Stromal cell of bone marrow (primary cell): ENCODE measurements at places on chromosomes 2 and 18.
A peak's percentile ranks its signal among the peaks of the same experiment; 100 is the strongest.

- no peak for DNase-seq
These were observed 51.0 kb downstream of the FARSB start for GRCh38 chr2:222604749-222605515.

- DNase-seq, result no peak
These were observed 16.1 kb upstream of the XDH start for GRCh38 chr2:31430439-31431165.

- no peak for DNase-seq
These were observed 72.8 kb upstream of the TTC39C start for GRCh38 chr18:23941791-23942190.

- DNase-seq, result peak; percentile 80
These were observed 13.2 kb downstream of the NRP2 start for GRCh38 chr2:205695460-205695991.

GRCh38 chr2:134823431-134823830 lies 15.0 kb upstream of the ACMSD start:
- DNase-seq, result no peak

GRCh38 chr2:209368914-209369313 lies 54.9 kb upstream of the MAP2 start:
- DNase-seq, result peak; percentile 63

DNA sequence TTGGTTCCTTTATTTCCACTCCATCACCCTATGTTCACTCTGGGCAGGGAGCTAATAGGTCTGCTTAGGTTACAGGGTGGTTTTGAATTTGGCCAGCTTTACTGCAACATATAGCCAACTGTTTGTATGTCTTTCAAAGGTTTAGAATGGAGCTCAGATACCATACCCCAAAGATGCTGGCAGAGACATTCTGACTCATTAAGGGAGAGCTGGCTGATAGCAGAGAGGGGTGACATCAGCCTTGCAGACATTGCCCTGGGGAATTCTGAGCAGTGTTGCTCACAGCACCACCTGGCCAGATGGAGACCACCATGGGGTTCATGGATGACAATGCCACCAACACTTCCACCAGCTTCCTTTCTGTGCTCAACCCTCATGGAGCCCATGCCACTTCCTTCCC lies 2.1 kb downstream of the PROKR1 start:
- DNase-seq, result no peak

GRCh38 chr2:170354855-170355780 lies 177.2 kb downstream of the MYO3B start:
- no peak for DNase-seq

- no peak for DNase-seq
These were observed 1165.6 kb upstream of the ZEB2 start for GRCh38 chr2:145685383-145686050.
